ENCODE measurements at places on chromosomes 13 and 19.
A peak's percentile ranks its signal among the peaks of the same experiment; 100 is the strongest.

DNA sequence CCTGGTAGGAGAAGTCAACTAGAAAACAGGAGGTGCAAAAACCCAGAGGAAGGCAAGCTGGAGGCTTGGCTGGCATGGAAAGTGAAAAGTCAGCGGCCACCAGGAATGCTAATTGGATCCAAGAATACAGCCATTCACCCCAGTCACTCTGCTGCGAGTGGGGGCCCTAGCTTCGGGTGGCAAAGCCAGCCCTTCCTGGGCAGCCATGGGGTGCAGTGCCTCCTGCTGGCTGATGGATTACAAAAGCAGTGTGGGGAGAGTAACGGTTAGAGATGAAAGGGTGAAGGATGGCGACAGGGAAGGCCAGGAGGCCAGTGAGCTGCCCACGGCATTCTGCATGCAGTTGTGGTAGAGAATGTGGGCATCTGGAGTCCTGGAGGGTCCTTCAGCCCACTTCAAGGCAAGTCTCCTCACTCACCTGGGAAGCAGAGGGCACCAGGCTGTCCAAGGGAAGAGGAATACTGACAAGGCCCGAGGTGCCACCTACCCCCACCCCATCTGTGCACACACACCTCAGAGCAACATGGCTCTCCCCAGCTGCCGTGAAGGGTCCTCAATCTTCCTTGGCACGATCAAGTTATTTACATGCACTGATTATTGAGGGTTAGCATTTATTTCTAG, 20.3 kb upstream of the EPHX3 start:
- DNase-seq: no peak

- DNase-seq: peak; percentile 69
Measured at GRCh38 chr19:56476651-56477428, at the start of gene ZNF667. Gene ZNF667 (minus strand): TSS chr19:56477345. CDS start chr19:56462370, 14,975 bp downstream.

- DNase-seq: no peak
Measured at GRCh38 chr13:102117175-102117831, 284.5 kb downstream of the FGF14 start.

GRCh38 chr19:48218997-48219396, 36.7 kb downstream of the CARD8 start:
- DNase-seq: no peak

DNA sequence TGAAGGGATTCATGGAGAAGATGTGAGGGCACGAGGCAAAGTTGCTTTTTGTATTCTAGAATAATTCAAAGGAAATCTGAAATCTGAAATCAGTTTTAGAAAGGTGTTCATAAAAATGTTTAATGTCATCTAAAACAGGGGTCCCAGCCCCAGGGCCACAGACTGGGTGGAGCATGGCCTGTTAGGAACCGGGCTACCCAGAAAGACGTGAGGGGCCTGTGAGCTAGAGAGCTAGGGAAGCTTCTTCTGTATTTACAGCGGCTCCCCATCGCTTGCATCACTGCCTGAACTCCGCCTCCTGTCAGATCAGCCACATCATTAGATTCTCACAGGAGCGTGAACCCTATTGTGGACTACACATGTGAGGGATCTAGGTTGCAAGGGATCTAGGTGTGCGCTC, 151.2 kb downstream of the USP12 start:
- DNase-seq: no peak

DNA sequence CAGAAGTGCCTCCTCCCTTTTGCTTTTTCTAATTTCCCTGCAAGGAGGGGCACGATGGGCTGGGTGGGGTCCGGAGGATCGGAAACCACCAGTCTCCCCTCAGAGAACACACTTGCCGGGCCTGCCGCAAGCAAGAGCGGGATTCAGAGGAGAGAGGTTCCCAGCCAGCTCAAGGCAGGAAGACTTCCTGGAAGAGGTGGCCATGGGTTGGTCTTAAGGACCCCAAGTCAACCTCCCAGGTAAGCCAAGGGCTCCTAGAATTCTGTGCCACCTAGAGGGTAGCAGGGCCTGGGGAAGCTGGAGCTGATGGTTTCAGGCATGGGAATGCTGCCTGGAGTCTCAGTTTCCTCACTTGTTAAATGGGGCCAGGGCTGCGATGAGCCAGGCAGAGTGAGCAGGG, 30.4 kb upstream of the ADGRE5 start:
- no peak for DNase-seq

GRCh38 chr13:93951951-93952350, 527.5 kb downstream of the DCT start:
- DNase-seq: no peak

- no peak for DNase-seq
Measured at GRCh38 chr13:46982856-46983582, 86.2 kb upstream of the HTR2A start.

- DNase-seq: no peak
Measured at GRCh38 chr19:4415352-4415751, 12.9 kb downstream of the CHAF1A start.

DNA sequence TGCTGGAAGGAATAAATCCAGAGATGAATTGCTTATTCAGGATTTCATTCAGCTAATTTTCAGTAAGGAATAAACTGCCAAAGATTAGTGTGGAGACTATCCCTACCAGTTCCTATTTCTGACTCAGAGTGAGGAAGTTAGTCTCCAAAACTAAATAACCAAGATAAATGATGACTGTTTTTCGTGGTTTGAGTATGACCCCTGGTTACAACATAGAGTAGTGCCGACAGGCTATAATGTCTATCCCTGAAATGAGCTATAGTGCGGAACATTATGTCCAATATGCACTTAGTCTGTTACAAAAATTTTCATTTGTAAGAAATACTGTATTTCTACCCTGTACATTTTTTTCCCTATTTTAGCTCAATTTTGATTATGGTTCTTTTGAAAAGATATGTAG, 51.4 kb downstream of the NBEA start:
- DNase-seq: no peak

- no peak for DNase-seq
Measured at GRCh38 chr13:24894972-24895300, 131.0 kb downstream of the RNF17 start.

GRCh38 chr13:100389617-100390016, 199.0 kb downstream of the GGACT start:
- no peak for DNase-seq

DNA sequence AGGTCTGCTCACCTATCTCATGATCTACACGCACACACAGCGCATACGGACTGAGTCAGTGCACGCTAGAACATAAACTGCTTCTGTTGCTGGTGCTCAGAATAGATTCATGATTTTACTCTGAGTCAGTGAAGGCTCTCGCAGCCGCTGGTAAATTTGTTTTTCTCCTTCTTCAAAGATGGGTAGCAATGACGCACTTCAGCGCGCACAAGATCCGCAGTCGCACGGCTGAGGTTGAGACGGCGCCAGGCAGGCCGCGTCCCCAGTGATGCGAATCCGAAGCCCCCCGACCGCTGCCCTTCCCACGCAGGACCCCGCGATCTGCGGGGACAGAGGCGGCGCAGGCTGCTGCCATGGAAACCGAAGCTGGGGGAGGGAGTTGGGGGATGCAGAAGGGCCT, 103.7 kb upstream of the USP29 start:
- no peak for DNase-seq

GRCh38 chr13:67855741-67856238, 625.7 kb upstream of the PCDH9 start:
- no peak for DNase-seq

DNA sequence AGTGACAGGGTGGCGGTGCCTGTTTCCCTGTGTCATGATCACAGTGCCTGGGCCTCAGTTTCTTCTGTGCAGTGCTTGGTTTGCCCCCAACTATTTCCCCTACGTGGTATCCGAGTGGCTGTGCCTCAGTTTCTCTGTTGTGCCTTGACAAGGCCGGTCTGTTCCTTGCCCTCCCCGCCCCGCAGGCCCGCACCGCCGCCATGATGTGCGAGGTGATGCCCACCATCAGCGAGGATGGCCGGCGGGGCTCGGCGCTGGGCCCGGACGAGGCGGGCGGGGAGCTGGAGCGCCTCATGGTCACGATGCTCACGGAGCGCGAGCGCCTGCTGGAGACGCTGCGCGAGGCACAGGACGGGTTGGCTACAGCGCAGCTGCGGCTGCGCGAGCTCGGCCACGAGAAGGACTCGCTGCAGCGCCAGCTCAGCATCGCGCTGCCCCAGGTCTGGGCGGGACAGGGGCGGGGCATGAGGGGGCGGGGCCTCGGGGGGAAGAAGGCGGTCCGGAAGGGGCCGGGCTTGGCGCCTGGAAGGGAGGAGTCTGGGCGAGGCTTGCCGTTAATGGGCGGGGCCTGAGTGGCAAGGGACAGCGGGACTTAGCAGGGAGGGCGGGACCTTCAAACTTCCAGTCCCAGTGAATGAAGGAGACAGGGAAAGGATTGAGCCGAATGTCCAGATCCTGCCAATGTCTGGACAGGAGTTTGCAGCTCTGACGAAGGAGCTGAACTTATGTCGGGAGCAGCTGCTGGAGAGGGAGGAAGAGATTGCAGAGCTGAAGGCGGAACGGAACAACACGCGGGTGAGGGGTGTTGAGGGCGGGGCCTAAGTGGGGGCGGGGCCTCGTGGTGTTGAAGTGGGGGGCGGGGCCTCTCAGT, 8.6 kb downstream of the PPFIA3 start:
- DNase-seq: peak; percentile 98

GRCh38 chr13:27524981-27525975, 74.9 kb upstream of the MTIF3 start:
- DNase-seq: no peak

DNA sequence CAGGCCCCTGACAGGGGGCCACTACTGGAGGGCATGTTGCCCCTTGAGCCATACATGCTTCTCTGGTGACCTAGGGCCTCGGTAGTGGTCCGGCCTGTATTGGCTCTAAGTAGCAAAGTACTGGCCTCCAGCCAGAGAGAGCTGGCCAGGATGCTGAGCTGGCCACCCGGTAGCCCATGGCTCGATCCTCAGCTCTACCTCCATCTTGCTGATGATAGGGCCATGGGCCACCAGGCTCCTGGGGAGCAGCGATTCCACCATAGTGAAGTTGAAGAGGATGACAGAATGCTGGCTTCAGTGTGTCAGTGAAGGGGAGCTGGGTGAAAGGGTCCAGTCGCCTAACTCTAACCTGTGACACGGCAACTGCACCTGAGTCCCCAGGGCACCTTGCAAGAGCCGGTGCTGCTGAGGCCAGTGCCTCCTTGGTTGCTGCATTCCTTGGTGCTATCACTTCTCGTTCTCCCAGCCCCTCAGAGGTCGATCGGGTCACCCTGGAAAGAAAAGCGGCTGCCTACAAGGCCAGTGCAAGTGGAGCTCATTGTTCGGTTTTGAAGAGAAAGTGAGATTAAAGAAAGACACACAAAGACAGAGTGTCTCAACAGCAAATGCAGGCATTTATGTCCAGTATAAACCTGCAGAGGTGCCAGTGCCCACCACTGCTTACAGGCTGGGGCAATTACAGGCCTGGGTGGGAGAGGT, 5.0 kb downstream of the FPR3 start:
- DNase-seq: no peak

GRCh38 chr13:48749144-48749543, 95.4 kb downstream of the CYSLTR2 start:
- no peak for DNase-seq

DNA sequence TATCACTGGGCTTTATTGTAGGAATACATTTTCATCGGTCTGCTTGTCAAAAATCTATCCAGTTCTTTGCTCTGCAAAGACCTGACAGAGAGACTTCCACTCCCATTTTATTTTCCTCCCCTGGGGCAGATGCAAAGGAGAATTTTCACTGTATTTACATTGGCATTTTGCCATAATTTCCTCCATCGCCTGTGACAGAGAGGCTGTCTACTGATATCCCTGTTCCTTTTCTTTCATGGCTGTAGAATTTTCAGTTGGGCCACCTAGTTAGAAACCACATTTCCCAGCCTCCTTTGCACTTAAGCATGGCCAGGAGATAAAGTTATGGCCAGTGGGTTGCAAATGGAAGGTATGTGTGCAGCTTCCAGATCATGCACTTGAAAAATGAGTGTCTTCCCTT, 89.3 kb downstream of the NUFIP1 start:
- no peak for DNase-seq

- DNase-seq: no peak
Measured at GRCh38 chr13:78576261-78576660, 27.1 kb downstream of the POU4F1 start.

GRCh38 chr13:73722120-73722519, 412.1 kb downstream of the KLF12 start:
- no peak for DNase-seq

DNA sequence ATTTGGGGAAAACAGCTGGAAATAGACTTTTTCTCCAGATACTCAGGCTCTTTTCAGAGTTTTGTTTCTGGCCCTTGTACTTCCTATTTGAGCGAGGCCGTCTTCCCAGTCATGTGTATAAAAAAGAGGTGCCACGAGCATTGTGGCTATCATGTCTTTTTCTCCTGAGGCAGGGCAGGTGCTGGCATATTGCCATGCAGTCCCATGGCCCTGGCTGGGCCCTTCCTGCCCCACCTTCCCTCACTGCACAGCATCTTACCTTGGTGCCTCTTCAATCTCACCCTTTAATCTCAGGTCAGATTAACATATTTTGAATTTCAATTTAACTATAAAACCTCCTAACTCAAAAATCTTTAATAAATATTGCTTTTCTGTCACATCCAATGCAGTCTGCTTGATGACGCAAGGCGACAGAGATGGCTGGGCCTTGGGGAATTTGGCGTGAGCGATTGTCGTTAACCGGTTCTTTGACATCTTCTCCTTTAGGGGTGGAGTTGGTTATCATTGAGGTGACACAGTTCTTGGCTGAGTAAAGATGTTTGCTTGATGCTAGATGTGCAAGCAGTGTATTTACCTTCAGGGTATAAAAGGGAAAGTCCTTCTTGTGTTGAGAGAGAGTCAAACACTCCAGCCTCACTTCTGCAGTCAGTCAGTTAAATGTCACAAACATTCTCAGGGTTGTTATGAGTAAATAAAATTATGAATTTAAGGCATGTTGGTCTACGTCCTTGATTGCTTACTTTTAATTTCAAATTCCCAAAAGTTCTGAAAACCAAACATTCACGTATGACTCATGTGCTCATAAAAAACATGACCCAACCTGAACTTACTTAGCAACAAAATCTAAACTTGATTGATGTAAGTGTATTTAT, 289.9 kb downstream of the MYO16 start:
- peak; percentile 31 for DNase-seq

GRCh38 chr13:114065926-114066774, 66.3 kb downstream of the RASA3 start:
- DNase-seq: no peak

DNA sequence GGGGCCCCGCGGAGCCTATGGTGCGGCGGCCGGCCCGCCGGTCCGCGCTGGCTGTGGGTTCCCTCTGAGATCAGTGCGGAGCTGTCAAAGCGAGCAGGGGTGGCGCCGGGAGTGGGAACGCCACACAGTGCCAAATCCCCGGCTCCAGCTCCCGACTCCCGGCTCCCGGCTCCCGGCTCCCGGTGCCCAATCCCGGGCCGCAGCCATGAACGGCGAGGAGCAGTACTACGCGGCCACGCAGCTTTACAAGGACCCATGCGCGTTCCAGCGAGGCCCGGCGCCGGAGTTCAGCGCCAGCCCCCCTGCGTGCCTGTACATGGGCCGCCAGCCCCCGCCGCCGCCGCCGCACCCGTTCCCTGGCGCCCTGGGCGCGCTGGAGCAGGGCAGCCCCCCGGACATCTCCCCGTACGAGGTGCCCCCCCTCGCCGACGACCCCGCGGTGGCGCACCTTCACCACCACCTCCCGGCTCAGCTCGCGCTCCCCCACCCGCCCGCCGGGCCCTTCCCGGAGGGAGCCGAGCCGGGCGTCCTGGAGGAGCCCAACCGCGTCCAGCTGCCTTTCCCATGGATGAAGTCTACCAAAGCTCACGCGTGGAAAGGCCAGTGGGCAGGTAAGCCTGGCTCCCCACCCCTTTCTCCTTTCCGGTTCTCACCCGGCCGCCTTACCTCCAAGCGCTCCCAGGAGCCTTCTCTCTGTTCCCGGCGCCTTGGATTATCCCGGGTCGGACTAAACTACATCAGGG, at the start of gene PDX1:
Gene PDX1 (plus strand): TSS at position 67 of the 743 bp plus-strand sequence. CDS start 139 bp downstream, at position 206.
- no peak for DNase-seq

- DNase-seq: no peak
Measured at GRCh38 chr19:55973982-55974381, 12.6 kb upstream of the NLRP5 start.

GRCh38 chr13:40194224-40194806, 472.1 kb downstream of the FOXO1 start:
- no peak for DNase-seq
